ENCODE measurements at places on chromosomes 6 and 20.
A peak's percentile ranks its signal among the peaks of the same experiment; 100 is the strongest.

GRCh38 chr6:97674802-97675201 lies 391.8 kb upstream of the MMS22L start:
- DNase-seq = no peak

GRCh38 chr20:51196991-51197651 lies 174.2 kb upstream of the KCNG1 start:
- no peak for DNase-seq

DNA sequence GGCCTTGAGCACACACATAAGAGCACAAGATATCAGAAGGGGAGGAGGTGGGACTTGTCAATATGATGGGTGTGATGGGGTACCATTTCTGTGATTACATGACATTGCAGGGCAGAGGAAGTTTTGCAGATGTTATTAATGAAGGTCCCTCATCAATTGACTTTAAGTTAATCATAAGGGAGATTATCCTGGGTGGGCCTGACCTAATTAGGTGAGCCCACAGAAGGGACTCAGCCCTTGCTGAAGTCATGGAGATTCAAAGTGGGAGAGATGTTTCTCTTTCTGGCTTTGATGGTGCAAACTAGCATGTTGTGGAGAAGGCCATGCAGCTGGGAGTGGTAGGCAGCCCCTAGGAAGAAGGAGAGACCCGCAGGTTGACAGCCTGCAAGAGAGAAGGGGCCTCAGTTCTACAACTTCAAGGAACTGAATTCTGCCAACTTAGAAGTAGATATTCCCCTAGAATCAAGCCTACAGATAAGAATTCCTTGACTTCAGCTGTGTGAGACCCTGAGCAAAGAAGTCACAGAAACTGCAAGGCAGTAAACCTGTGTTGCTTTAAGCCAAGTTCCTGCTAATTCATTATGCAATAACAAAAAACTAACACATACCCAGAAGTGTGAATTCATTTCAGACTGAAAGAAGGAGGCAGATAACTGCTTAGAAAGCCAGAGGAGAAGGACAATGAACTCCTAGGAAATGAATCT lies 131.3 kb downstream of the LRFN2 start:
- no peak for DNase-seq

- no peak for DNase-seq
Measured at GRCh38 chr6:133396233-133396983, 155.3 kb downstream of the EYA4 start.

GRCh38 chr20:32114305-32114960 lies 4.9 kb downstream of the TM9SF4 start:
- DNase-seq = no peak

GRCh38 chr6:25157842-25158241 lies 121.3 kb upstream of the CARMIL1 start:
- DNase-seq = no peak

- no peak for DNase-seq
Measured at GRCh38 chr20:20691477-20692235, 20.8 kb downstream of the RALGAPA2 start.

DNA sequence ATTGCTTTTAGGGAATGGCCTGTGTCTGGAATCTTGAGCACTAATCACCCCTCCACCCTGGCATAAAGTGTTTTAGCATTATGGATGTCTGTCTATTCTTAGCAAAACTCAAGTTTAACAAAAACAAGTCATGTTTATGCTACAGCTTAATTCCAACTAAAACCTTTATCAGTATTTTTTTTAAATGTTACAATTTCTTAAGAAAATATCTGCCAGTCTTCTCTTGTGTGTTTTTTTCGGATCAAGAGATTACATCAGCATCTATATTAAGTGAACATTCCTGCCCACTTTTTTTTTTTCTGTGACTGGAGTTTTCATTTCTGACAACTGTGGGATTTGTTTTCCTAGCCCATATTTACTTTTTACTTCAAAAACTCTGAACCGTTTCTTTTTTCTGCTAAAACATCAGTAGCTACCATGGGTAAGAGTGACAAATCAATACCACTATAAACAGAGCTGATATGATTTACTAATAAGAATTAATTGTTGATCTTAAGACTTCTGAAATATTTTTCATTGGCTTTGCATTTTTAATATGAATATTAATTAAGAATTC lies 94.3 kb downstream of the EDN1 start:
- no peak for DNase-seq

DNA sequence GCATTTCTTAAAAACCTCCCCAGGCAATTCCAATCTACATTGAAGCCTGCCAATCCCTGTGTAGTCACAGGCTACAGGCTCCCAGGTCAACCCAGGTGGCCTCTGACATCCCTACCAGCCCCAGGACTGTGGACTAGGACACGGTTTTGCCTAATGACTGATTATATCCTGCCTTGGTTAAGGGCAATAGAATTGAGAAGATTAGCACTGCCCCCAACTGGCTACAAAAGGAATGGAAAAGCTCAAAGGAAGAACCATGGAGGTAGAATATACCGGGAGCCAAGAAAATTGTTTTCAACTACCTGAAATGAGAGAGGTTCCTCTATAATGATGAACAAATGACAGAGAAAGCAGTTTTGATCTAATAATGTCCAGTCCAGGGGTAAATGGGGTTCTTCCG lies 421.1 kb upstream of the AGPAT4 start:
- DNase-seq = no peak

- no peak for DNase-seq
Measured at GRCh38 chr6:54102238-54102637, 9.0 kb upstream of the MLIP start.

DNA sequence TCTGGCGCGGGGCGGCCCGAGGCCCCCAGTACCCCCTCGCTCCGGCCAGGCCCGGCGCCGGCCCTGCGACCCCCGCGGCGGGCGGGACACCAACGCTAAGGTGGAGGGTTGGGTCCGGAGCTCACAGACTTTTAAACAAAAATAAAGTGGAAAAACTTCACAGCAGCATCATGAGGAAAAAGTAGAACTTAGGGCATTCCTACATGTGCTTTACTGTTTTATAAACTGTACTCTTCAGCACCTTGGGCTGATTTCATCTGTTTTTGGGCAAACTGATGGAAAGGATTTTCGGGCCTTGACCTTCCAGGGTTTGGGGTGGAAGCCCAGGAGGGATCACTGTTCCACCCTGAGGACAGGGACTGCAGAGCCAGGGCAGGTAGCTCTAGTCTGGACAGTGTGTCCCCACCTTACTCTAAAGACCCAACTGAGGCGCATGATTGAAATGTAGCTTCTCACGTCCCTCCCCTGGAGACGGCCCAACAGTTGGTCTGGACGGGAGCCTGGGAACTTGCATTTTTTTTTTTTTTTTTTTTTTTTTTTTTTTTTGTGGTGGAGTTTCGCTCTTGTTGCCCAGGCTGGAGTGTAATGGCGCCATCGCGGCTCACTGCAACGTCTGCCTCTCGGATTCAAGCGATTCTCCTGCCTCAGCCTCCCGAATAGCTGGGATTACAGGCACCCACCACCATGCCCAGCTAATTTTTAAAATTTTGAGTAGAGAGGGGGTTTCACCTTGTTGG lies 740 bp downstream of the NELFCD start:
- no peak for DNase-seq

DNA sequence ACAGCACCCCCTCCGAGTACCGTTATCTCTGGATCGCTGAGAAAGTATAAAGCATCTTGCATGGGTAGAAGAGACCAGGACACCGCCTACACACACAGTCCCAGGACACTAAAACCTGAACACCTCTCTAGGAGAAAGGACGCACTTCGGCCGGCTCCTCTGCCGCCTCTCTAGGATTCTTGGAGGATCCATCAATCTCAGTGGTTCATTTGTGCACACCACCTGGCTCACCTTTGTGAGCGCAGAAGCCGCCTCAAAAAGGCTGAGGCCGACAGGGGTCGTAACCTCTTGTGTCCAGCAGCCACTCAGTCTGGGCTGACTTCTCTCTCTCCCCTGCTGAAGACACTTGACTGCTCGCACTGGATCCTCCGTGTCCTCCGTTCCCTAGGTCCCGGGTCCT lies 13.5 kb downstream of the ZSCAN23 start:
- no peak for DNase-seq

GRCh38 chr6:67736161-67736560 lies 898.9 kb upstream of the ADGRB3 start:
- no peak for DNase-seq

GRCh38 chr6:129691709-129692108 lies 18.3 kb downstream of the ARHGAP18 start:
- DNase-seq = no peak

GRCh38 chr6:169623975-169624374 lies 77.9 kb downstream of the WDR27 start:
- no peak for DNase-seq

GRCh38 chr6:117597755-117598154 lies 4.6 kb downstream of the GOPC start:
- DNase-seq = no peak

DNA sequence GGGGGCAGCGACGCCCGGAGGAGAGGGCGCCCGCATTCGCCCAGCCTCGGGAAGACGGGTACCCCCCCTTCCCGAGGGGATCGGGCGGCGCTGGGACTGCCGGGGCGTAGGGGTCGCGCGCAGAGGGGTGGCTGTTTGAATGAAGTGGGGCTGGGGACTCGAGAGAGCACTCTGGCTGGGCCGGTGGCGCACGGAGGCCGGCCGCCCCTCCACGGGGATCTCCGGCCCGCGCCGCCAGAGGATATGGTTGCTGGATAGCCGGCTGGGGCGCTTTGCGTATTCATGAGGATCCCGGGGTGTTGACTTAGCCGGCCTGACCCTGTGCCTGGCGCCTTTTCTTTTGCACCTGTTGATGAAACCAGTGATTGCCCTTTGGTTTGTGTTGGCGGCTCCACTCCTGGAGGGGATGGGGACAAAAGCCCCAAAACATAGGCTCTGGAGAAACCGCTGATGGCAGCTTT lies 469 bp downstream of the SYNJ2 start:
- DNase-seq = peak; percentile 13

DNA sequence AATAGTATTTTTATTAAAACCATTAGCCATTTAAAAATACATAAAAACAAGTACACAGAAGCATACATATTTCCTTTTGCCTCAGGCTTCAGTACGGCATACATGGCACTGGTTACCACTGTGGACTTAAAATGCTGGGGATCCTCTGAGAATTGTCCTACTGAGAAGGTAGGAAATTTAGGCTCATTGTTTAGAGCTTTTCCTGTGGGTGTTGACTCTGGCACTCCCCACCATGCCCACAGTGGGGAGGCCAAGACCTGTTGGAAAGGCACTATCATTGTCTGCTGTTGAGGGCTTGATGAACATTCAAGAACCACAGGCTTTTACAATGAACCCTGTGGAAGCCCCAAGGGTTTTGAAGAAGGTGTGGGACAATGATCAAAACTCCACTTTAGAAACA lies 473.4 kb downstream of the BTBD3 start:
- no peak for DNase-seq

DNA sequence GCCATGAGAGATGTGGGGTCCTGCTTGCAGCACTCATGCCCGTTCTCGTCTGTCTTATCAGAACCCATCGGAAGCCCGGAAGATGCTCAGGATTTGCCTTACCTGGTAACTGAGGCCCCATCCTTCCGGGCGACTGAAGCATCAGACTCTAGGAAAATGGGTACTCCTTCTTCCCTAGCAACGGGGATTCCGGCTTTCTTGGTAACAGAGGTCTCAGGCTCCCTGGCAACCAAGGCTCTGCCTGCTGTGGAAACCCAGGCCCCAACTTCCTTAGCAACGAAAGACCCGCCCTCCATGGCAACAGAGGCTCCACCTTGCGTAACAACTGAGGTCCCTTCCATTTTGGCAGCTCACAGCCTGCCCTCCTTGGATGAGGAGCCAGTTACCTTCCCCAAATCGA lies 8.3 kb downstream of the PI16 start:
- DNase-seq = peak; percentile 68

GRCh38 chr20:53738039-53738944 lies 144.7 kb upstream of the ZNF217 start:
- no peak for DNase-seq

GRCh38 chr6:63649269-63649668 lies 13.7 kb downstream of the PHF3 start:
- DNase-seq = no peak

GRCh38 chr6:144159223-144159622 lies 8.9 kb downstream of the STX11 start:
- DNase-seq = no peak
